ENCODE measurements at places on chromosomes 1 and 21.

DNA sequence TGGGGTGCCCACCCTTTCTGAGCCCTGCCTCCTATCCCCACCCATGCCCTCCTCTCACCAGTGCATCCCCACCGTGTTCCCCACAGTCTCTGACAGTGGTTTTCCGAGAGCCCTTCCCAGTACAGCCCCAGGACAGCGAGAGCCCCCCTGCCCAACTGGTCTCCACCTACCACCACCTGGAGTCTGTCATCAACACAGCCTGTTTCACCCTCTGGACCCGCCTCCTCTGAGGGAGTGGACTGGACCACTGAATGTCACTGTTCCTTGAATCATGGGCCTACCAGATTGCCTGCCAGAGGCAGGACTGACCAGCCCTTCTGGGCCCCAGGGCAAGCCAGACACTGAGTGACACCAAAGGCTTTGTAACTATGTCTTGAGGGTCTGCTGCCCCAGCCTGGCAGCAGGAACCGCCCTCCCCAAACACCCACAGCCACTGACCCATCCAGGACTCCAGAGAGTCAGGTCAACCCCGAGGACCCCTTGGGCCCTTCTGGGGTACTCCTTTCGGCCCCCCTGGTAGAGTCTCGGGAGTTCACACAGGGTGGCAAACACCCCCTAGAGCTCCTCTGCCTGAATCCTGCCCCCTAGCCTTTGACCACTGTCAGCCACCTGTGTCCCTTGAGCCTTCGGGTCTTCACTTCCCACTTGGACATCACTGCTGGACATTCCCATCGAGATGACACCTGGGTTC is 3.3 kb downstream of the HYI start:
- no peak for DNase-seq

DNA sequence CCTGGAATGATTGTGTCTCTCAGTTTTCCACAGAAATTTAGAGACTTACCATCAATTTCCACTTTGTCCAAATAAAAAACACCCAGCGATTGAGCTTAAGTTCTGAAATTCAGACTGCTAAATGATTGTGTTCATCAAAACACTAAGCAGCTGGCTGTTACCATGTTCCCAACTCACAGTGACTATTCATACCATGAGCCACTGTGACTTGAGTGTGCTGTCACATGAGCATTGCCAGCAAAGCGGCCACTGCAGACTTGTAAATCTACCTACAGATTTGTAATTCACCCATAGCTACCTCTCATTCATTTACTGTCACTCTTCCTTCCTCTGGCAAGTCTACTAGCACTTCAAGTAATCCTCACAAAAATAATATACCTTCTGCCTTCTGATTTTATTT is 17.2 kb upstream of the PRKAB2 start:
- peak; percentile 67 for DNase-seq

DNA sequence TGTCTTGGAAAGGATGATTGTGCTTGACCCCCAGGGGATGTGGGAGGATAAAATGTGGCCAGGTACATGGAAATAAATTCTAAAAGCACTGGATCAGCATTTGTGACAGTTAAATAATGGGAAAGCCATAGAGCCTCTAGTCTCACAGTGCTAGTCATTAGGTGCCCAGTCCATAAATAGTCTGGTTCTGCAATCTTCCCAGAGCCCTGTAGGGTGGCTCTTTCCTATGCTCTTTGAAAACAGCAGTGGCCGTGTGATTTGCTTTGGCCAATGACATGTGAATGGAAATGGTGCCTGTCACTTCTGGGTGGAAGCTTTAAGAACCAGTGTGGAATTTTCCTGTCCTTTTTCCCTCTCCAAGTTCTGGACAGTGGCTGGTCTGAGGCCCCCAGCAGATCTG is 113.2 kb downstream of the TRABD2B start:
- DNase-seq: no peak

DNA sequence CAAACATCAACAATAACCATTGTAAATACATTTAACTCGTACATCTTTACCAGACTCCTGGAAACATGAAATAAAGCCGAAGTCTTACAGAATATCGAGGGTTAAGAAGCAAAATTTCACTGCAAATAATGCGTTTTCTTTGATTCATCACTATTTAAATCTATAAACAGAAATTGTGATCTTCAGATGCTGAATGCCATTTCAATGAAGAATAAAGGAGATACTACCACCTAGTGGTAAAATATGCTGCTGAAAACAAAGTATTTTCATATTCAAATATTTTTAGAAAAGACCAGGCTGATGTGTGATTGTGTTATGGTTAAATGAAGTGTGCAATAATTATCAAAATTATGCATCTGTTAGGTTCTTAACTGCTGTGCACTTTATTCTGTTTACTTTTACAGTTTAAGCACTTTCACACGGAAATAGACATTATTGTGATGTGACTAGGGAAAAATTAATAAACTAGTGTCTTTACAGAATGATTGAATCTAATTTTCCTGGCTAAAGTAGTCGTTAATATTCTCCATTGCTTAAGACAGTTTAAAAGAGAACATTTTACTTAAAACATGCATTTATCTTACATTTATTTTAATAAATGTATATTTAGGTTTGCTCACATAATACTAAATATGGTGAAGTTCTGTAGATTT is 1093.1 kb downstream of the MRPL39 start:
- DNase-seq: peak; percentile 66

DNA sequence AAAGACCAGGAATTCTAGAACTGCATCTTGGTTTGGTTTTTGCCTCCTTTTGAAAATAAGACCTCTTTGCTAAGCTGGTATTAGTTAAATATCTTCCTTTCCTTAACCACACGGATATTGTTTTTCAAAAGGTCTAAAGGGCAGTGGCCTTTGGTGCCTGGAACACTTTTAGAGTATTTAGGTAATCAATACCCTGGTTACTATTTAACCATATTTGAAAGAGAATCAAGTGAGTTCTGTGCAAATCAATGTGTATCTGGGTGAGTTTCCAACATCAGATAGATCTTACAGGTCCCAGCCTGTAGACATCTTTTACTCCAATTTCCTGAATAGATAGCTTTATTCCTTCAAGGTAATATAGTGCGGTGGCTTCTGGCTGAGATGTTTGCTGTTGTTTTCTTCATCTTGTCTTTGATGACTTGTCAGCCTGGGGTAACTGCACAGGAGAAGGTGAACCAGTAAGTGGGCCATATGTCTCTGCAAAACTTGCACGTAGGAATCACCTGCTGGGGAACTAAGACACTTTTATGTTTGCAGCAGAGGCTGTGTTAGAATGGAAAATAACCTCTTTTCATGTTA is at the start of gene C8A:
Gene C8A (plus strand): TSS at position 277 of the 579 bp plus-strand sequence. CDS start 105 bp downstream, at position 382.
- no peak for DNase-seq

- DNase-seq: no peak
Measured at GRCh38 chr1:55131801-55132200, 83.4 kb downstream of the USP24 start.

DNA sequence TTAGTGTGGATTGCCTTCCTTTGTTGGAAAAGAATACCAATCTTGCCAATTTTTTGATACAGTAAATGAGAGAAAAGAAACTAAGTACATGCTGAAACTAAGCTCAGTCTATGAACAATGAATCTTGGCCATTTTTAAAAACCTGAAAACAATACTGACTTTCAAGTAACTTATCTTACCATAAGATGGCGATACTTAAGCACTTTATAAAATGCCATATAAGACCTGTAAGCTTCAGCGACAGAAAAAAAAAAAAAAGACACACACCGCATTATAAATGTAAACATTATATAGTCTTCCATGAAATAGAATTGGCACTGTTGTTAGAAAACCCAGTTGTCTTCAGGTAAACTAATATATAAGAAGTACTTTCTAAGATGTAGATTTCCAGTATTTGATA is 3.0 kb downstream of the OLFM3 start:
- no peak for DNase-seq

DNA sequence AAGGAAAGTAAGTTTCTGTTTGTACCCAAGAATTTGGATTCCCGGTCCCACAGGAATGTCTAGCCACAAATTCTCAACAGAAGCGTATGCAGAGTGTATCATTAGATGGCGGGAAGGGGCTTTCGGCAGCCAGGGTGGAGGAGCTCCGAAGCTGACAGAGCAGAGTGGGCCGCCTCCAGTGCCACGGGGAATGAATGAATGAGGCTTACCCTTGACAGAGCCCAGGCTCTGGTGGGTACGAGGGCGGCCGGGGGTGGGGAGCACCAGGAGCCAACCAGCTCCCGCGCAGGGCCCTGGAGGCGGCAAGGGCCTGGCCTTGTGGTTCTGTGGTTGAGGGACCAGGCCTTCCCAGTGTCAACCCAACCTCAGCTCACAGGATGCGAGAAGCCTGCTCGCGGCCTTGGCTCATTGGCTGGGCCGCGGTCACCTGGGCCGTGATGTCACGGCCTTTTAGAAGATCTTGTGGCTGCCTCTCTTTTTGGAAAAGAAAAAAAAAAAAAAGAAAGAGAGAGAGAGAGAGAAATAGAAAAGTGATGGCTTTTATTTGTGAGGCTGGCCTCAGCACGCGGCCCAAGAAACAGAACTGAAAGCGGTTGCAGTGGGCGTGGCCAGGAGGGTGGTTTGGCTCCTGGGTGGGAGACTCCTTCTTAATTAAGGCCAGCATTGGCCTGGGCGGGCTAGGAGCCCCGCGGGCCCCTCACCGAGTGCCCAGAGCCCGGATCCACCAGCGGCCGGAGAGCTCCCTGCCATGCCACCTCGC is 34.9 kb upstream of the RUNX3 start:
- DNase-seq: peak; percentile 26

DNA sequence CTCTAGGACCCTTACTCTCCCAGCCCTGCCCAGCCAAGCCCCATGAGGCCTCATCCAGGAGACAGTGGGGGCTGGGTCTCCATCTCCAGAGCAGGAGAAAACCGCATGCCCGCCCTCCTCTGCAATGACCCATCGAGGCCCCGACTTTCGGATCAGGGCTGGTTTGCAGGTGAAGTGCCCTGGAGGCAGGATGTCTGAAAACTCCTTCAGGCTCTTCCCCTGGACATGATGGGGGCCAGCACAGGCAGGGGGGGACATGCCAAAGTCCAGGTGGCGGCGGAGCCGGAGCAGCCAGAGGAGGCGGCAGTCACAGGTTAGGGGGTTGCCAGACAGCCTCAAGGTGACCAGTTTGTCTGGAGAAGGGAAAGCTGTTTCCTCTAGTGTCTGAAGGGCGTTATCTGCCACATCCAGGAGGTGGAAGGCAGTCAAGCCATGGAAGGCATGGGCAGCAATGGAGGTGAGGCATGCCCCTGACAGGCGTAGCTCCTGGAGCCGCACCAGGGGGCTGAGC is 3.9 kb downstream of the LINGO4 start:
- DNase-seq: no peak

- DNase-seq: no peak
Measured at GRCh38 chr1:175338387-175339135, 146.0 kb upstream of the KIAA0040 start.

- DNase-seq: no peak
Measured at GRCh38 chr1:95451904-95452303, 217.9 kb downstream of the RWDD3 start.

DNA sequence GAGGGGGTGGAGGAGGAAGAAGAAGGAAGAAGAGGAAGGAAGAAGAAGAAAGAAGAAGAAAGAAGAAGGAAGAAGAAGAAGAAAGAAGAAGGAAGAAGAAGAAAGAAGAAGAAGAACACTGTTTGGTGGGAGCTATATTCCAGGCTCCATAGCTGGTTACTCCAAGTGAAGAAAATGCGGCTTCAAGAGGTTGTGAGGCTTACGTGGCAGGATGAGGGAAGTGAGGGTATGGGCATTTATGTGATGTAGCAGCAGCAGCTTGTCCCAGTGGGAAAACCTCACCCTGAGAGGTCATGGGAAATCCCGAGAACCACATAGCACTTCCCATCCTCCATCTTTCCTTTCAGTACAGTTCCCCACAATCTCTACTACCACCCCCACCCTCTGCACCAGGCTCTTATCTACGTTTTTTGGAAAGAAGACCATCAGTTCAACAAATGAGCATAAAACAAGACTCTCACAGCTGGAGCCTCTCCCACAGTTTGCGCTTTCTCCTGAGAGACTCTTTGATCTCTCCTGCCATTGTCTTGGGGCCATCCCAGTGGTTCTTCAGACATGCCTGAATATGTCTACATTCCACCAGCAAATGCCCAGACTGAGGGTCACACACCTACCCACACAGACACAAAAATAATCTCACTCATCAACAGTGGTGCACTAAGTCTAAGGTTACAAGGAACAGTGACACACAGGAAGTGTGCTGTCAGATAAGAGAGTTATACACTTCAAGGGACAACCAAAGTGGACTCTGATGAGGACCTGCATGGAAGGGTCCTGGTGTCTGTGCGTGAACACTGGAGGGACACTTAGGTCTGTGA is 77.9 kb upstream of the KCNJ15 start:
- DNase-seq: no peak

DNA sequence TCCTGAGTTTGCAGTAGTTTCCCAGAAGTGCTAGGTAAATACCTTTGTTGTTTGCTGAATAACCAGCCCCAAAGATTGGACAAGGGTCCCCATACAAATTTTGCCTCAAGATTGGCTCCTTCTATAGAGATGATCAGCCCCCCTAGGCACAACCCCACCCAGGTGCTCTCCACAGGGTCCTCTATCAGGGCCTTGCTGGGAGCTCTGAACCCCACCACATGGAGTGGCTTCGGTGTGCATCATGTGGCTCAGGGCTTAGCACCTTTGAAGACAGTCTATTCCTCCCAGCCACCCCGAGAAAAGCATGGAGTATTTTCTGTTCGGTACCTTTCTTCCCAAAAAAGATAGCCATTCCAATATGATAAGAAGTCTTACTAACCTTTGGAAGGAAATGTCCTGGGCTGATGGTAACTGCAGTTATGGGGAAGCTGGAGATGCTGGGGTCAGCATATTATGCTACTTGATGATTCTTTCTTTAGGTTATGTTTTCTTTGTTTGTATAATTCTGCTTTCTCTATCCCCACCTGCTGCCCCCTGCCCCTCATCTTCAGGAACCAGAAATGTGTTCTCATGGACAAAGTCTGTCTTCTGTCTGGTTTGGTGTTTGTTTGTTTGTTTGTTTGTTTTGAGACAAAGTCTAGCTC is 5.0 kb upstream of the TSPAN1 start:
- no peak for DNase-seq

GRCh38 chr1:85042413-85042812 is 5.9 kb downstream of the MCOLN3 start:
- no peak for DNase-seq

GRCh38 chr1:27959792-27960603 is at the start of gene XKR8:
Gene XKR8, plus strand, starts transcription at chr1:27959973. Its CDS starts 97 bp downstream, at chr1:27960070.
- peak; percentile 65 for DNase-seq

All from pons (tissue), 1 donor.